A549 treated with DMSO at 1 μM for 4 hours (cell line): ENCODE measurements at places on chromosomes 5 and 9. TPM values are rescaled to one million over a fixed set of nuclear protein-coding genes. Genes with fewer than 3 reads are reported as not detected.

PALM2AKAP2 gene
- total RNA-seq = 0.36 to 0.99 TPM (median 0.55 TPM) in 5 replicates

TUT7 gene
- total RNA-seq = 9.0 to 12.6 TPM (median 10.8 TPM) in 5 replicates

BARHL1 gene
- 0.06 TPM in 1 of 5 replicates, not detected in the others for total RNA-seq

PCDHGB5 gene
- 2.3 to 2.7 TPM (median 2.6 TPM) in 5 replicates for total RNA-seq

PCDHGA6 gene
- 0.19 to 0.39 TPM (median 0.26 TPM) in 5 replicates for total RNA-seq

MARCOL gene
- total RNA-seq = not detected in 5 replicates

STC2 gene
- 55.5 to 104 TPM (median 60.0 TPM) in 5 replicates for total RNA-seq

ALDH1A1 gene
- 4,424 to 5,975 TPM (median 5,388 TPM) in 5 replicates for total RNA-seq

CNTNAP3B gene
- 14.0 to 19.7 TPM (median 17.4 TPM) in 5 replicates for total RNA-seq

CCDC187 gene
- total RNA-seq = 0.01 TPM in 1 of 5 replicates, not detected in the others

HRCT1 gene
- 0.11 to 0.17 TPM (median 0.14 TPM) in 3 of 5 replicates, not detected in the others for total RNA-seq

TMEM252 gene
- not detected in 5 replicates for total RNA-seq

PCDHGB4 gene
- 0.77 to 1.0 TPM (median 0.88 TPM) in 5 replicates for total RNA-seq

PCDHB5 gene
- total RNA-seq = 1.2 to 1.9 TPM (median 1.4 TPM) in 5 replicates

LECT2 gene
- not detected in 5 replicates for total RNA-seq

IFNA21 gene
- total RNA-seq = not detected in 5 replicates

CCDC180 gene
- total RNA-seq = 0.25 to 0.87 TPM (median 0.77 TPM) in 5 replicates

MYORG gene
- total RNA-seq = 3.1 to 4.5 TPM (median 4.1 TPM) in 5 replicates

UBE2QL1 gene
- 0.04 to 0.15 TPM (median 0.10 TPM) in 5 replicates for total RNA-seq

SVEP1 gene
- 1.4 to 1.9 TPM (median 1.8 TPM) in 5 replicates for total RNA-seq

PCDHA3 gene
- total RNA-seq = 0.76 to 1.2 TPM (median 0.92 TPM) in 5 replicates

THBS4 gene
- 0.23 TPM in 1 of 5 replicates, not detected in the others for total RNA-seq

ZFP62 gene
- 7.4 to 12.0 TPM (median 10.1 TPM) in 5 replicates for total RNA-seq

C5orf46 gene
- not detected in 5 replicates for total RNA-seq

BHMT2 gene
- not detected in 5 replicates for total RNA-seq

CTXN3 gene
- not detected in 5 replicates for total RNA-seq

BAAT gene
- total RNA-seq = 0.40 to 0.67 TPM (median 0.57 TPM) in 5 replicates

DIMT1 gene
- total RNA-seq = 43.7 to 49.8 TPM (median 45.1 TPM) in 5 replicates

ACTBL2 gene
- 0.02 to 0.09 TPM (median 0.06 TPM) in 5 replicates for total RNA-seq
